ENCODE measurements at places on chromosomes 2 and 18.
A peak's percentile ranks its signal among the peaks of the same experiment; 100 is the strongest.

- DNase-seq: no peak
Observed at GRCh38 chr2:39718483-39718882, 52.8 kb downstream of the TMEM178A start.

- DNase-seq: no peak
Observed at GRCh38 chr18:45004546-45005080, 323.9 kb downstream of the SETBP1 start.

- DNase-seq: no peak
Observed at GRCh38 chr2:32166115-32166574, 481 bp downstream of the SLC30A6 start.

- no peak for DNase-seq
Observed at GRCh38 chr2:201357221-201357620, at the start of gene FLACC1. TSS of gene FLACC1 (minus strand) at chr2:201357345. CDS start at chr2:201351404, 5,941 bp downstream.

GRCh38 chr2:165253178-165253577 is 14.0 kb downstream of the SCN2A start:
- no peak for DNase-seq

GRCh38 chr18:63963615-63964256 is 6.1 kb upstream of the SERPINB8 start:
- no peak for DNase-seq

DNA sequence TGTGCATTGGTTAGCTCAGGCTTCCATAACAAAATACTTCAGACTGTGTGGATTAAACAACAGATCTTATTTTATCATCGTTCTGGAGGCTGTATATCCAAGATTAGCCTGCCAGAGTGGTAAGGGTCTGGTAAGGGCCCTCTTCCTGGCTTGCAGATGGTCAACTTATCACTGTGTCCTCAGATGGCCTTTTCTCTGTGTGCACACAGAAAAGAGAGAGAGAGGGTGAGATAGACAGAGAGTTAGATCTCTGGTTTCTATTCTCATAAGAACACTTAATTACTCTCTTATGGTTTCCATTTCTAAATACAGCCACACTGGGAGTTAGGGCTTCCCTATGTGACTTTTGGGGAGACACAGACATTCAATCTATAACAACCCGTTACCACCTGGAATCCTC is 1003.5 kb downstream of the TSN start:
- no peak for DNase-seq

DNA sequence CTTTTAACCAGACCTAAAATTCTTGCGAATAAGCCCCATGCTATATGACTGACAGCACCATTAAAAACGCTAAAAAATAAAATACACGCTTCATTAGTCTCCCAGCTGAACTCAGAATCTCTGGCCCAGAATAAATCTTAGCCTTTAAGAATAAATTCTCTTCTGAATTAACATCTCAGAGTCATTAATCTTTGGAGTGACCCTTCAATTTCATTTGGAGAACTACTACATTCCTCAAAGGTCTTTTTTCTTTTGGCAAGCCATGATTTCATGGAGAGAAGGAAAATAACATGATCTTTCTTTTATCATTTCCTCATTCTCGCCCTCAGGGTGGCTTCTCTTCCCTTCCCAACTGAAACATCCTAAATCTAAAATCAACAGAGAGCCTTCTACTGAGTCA is 259.0 kb downstream of the AFF3 start:
- no peak for DNase-seq

DNA sequence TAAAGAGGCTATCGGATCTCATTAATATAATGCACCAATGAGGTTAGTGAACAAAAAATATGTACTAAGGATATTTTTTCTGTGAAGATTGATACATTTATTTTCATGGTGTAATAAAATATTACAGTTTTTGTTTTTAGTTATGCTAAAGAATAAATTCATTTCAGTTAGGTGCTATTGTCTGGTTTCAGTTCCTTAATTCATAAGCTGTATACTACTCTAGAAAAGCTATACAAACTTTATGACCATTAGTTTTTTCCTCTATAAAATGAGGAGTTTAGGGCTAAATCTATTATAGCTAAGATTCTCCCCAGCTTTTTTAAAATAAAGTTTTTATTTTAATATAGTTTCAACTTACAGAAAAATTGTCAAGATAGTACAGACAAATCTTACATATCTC is 1311.7 kb upstream of the NXPH2 start:
- no peak for DNase-seq

DNA sequence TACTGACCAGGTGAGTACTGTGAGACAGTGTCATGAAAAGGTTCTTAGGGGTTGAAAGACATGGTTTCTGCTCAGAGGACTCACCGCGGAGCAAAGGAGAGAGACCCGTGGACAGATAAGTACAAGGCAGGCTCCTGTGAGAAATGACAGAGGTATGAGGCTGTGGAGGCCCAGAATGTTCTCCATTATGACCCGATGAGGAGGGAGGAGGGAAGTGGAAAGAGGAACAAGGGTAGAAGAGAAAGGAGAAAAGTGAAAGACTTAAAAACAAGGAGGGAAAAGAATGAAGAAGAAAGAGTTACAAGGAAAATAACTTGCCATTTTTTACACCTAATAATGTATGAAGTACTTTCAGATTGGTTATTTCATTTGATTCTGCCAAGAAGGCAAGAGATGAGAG is 29.8 kb downstream of the MAPRE3 start:
- no peak for DNase-seq

- DNase-seq: no peak
Observed at GRCh38 chr2:205995260-205995659, 90.7 kb downstream of the INO80D start.

GRCh38 chr2:170404846-170405245 is 226.9 kb downstream of the MYO3B start:
- DNase-seq: no peak

DNA sequence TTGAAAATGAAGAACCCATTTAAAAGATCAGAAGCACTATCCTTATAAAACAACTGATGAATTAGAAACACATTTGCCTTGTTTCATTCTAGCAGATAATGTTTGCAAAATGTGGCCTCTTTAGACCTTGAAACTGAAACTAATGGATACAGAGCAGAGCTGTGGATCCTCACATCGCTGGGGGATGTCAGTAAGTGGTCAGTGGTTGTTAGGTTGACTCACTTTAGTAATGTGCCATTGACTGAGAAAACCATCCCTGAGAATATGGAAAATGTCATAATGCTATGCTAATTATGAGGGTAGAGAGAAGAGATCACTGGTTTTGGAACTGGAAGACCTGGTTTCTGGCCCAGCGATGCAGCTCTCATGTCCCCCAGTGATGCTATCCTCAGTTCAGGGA is 176.7 kb downstream of the MYO1B start:
- DNase-seq: no peak

DNA sequence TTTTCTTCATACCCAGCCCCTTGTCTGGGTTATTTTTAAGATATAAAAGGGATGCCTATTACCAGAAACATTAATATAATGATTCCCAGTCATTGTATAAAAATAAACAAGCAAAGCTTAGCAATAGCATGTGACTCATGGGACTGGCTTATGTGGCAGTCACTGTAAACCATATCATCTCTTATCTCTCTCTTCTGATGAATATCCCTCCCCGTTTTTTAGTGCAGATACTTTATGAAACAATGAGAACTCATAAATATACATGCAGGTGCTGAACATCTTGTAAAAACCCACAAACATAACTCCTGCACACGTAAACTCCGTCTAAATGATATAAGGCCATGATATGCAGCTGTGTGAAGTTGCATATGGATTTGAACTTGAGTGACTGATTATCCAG is 154.9 kb downstream of the MGAT5 start:
- no peak for DNase-seq

DNA sequence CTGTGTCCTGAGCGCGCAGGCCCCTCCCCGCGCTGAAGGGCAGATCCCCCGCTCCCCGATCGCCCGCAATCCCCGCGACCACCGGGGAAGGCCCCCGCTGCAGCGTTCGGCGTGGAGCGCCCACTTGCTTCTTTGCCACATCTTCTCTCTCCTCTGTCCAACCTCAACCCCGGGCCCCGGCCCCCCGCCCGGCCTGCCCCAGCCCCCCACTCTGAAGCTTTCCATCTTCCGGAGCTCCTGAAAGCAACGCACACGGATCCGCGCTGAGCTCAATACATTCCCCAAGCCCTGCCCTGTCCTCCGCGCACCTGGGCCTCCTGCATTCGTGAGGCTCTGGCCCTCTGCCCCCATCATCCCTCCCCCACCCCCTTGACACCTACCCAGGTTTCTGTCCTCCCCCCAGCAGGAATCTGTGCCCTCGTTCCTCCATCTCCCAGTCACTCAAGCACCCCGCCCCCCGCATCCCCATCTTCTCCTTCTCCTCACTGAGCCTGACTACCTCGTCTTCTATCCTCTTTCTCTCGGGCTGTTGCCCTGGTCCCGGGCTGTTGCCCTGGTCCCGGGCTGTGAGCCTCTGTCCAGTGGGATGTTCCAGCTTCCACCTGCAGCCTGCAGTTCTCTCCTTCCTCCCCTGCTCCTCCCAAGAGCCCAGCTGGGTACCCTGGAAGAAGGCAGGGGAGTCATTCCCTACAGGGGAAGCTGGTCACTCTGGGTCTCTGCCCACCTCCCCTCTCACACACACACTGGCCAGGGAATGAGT is 7.8 kb downstream of the SPEG start:
- no peak for DNase-seq

DNA sequence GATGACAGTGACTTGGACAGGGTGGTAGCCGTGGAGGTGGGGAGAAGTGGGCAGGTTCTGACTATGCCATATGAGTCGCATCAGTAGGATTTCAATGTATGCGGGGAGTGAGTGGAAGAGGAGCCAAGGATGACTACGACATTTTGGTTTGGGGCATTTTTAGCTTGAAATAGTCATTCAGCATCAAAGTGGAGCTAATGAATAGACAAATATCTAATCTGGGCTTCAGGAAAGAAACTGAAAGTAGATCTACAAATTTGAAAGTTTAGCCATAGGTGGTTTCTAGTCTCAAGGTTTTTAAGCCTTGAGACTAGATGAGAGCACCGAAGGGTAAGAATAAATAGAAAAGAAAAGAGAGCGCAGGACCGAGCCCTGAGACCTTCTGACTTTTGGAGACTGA is 58.3 kb downstream of the FEZ2 start:
- DNase-seq: no peak

DNA sequence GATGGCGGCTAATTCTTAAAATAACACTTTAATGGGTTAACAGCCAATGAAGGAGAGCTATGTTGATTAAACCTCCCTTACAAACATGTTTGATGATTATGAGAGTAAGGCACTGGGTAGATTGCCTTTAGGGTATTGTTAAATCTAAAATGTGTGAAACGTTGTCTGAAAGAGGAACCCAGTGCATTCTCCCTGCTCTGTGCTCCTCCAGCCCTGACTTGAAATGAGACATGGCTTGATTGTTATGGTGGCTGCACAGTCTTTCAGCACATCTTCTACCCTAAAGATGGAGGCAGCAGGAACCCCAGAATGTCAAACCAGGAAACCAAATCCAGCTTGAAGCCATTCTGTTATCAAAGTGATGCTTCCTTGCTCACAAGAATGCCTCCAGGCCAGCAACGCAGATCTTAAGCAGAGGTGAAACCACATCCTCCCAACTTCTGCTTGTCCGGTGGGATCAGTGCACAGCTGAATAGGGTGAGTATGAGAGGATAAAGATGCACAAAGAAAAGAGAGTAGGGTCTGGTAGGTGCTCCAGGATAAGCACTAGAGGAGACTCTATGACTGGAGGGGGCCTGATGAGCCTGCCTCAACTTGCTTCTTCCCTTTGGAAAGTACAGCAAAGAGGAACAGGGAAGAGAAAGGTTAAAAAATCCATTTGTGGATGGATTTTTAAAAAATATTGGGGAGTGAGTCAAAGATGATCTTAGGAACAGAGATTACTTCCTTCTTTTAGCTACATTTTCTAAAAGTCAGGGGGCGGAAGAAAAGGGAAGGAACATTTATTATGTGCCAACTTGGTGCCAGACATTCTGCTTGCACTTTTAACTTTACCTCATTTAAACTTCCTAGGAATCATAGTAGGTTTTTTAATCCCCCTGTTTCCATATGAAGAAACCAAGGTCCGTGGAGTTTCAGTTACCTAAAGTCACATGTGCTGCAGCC is 523.0 kb downstream of the TXNL1 start:
- DNase-seq: no peak

GRCh38 chr2:239695728-239696240 is 295.0 kb upstream of the HDAC4 start:
- no peak for DNase-seq

GRCh38 chr2:145841973-145842372 is 1322.1 kb upstream of the ZEB2 start:
- DNase-seq: no peak

- DNase-seq: no peak
Observed at GRCh38 chr2:185208261-185208660, 530.3 kb upstream of the FSIP2 start.

- peak; percentile 58 for DNase-seq
Observed at GRCh38 chr2:234679741-234680687, 183.1 kb upstream of the ARL4C start.

- no peak for DNase-seq
Observed at GRCh38 chr2:46318579-46319460, 21.6 kb downstream of the EPAS1 start.

DNA sequence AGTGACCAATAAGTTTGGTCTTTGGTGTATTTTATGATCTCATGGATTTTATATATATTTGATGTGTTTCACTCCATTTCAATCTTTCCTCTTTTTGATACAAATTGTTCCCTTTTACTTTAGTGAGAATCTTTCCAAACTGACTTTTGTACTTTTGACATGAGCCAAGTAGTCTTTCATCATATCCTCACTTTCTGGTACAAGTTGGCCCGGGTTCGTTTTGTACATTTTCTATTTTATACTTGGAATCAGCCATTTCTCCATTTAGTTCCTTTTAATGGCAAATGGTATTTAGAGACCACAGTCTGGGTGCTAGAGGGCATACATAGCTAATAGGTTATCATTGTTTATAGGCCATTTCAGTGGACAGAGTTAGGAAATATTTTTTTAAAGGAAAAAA is 147.9 kb upstream of the MYO3B start:
- DNase-seq: no peak

DNA sequence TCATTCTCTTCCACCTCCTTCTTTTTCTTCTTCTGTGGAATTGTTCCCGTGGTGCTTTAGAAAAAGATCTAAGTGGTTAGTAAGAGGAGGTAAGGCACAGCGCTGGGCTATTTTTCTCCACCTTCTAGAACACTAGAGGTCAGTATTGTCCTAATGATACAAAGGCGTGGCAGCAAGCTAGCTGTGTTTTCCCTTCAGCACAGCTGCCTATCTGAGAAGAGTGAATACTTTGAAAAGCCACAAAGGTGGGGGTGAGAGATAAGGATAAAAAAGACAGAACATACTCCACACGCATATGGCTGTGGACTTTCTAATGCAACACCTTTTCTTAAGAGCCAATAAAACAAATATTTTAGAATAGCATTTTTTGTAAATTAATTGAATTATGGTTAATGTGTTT is 2.1 kb downstream of the CNTNAP5 start:
- no peak for DNase-seq

GRCh38 chr18:78814766-78815165 is 164.9 kb upstream of the SALL3 start:
- no peak for DNase-seq

- no peak for DNase-seq
Observed at GRCh38 chr2:179226203-179226960, 38.2 kb downstream of the SESTD1 start.

DNA sequence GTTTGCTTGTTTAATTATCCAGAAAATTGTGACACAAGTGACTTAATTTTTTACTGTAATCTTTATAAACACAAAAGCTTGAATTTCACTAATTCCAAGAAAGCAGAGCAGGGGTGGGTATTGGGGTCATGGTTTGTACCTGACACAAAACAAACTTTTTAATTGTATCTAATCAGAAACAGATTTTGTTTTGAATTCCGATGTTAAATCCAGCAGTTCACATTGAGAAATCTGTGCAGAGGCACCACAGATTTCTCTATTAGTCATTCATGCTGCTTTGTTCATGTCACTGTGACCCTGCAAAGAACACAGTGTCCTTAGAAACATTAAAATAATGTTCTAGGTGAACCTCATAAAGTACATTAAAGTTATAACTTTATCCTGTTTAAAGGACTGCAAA is 443.4 kb downstream of the NYAP2 start:
- no peak for DNase-seq

All from thoracic aorta (tissue), 2 donors.